ENCODE measurements at places on chromosomes 7 and 10.

DNA sequence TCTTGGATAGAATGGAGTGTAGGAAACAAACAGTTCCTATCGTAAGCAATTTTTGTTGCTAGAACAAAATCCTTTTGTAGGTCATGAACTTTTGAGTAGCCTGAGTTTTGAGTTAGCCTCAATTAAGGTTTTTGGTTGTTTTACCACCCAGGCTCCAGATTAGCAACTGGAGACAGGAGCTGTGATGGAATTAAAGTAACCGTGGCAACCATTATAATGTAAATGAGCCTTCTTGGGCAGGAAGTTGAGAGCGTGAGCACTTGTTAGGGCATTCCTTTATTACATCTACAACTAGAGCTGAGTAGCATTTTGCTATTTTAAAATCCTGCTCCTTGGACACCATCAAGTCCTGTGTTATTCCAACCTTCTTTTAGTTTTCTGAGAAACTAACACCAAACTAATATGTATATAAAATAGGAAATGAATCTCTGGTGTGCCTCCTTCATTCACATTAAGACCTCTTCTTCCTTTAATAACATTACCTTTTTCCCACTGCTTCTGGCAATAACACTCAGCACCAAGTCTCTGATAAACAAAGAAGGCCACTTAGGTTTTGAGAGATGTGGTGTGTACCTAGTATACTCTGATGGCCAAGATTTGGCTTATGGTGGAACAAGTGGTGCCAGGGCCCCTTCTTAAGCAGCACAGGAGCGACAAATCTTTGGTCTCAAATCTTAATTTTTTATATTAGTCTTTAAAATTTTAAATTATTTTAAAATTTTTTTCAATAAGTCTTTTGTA lies 34.0 kb downstream of the AHCYL2 start:
- DNase-seq, result no peak

DNA sequence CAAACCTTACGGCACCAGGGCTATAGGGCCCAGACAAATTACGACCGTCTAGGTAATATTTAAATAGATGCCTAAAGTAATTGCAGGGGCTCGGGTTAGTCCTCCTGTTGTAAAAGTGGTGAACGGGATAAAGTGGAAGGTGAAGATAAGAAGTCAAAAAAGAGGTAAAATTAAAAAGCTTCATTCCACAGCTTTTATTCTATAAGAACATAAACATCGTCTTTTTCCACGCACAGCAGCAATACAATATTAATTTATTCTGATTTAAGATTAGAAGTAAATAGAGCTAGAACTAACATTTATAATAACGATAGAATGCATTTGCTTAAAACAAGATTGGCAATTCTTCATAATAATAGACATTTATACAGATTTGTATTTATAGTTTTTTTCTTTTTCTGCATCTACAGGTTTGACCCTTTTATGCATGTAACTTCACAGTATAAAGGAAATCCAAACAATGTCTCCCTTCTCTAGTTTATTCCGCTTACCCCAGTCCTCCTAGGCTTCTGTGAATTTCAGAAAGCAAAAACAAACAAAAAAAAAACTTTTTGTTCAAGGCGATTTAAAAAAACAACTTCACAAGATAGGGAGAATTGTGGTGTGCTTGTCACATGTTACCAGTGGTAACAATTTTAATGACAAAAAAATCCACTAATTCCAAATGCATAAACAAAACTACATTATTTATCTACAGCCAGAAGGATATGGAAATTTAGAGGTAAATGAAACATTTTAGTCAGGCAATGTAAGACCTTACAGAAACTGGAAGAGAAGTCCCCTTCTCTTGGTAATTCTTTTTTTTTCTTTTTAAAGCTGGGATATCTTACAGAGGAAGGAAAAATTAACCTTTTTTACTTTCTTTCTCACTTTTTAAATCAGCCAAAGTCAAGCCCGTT lies 3.4 kb downstream of the HOXA10 start:
- DNase-seq, result no peak

DNA sequence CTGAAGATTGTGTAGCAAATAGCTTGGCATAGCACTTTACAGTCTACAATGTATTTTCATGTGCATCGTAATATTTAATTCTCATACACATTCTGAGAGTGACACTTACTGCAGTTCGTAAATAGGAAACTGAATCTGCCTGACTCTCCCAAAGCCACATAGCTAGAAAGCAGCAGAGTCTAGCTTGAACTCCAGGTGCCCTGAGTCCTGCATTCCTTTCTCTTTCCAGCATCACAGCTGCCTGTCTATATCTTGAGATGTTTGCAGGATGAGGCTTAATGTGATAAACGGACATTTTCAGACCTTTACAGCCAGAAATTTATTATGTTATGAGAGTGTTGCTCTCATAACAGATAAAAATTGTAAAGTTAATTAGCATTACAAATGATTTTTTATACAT lies 132.9 kb upstream of the PLXDC2 start:
- no peak for DNase-seq

DNA sequence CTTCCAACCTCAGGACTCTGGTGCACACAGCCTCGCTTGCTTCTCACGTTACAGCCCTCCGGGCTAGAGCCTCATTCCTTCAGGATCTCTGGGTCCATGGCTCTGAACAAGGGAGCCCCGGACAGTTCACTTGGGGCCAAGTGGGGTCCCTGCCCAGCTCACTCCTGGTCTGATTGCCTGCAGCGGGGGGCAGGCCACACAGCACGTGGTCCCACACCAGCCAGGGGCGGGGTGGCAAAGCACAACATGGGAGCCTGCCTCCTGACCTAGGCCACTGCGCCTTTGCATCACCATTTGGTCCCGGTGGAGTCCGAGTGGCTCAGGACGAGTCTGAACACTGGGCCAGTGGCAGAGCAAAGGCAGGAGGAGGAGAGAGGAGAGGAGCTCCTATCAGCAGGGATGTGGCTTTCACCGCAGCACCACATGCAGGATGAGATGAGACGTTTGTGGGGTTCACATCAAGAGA lies 13.4 kb upstream of the CRYGN start:
- DNase-seq, result peak; percentile 83

GRCh38 chr7:47583739-47584535 lies 2.0 kb upstream of the TNS3 start:
- DNase-seq, result no peak
